ENCODE measurements at places on chromosomes 1 and 21. TPM values are rescaled to one million over a fixed set of nuclear protein-coding genes. Genes with fewer than 3 reads are reported as not detected.

GRCh38 chr1:18962121-18962721, 5.7 kb upstream of the IFFO2 start:
- H3K4me3 ChIP-seq: no peak overlapping the region
- H3K4me1 ChIP-seq: peaks cover 15% of the 10 kb centered on the region
- no peak overlapping the region for H3K27ac ChIP-seq
- DNase-seq: no peak

- H3K4me1 ChIP-seq: no peaks in the 10 kb centered on the region
- DNase-seq: no peak
- H3K4me3 ChIP-seq: no peak overlapping the region
- no peaks in the 10 kb centered on the region for H3K36me3 ChIP-seq
- H3K27me3 ChIP-seq: no peaks in the 10 kb centered on the region
Measured at GRCh38 chr1:69747207-69747606, 179.5 kb downstream of the LRRC7 start.

GRCh38 chr1:224784265-224785039, 145.0 kb upstream of the DNAH14 start:
- H3K4me1 ChIP-seq: no peaks in the 10 kb centered on the region
- no peak overlapping the region for H3K4me3 ChIP-seq
- H3K27ac ChIP-seq: no peak overlapping the region
- H3K27me3 ChIP-seq: no peaks in the 10 kb centered on the region

GRCh38 chr1:58883037-58883887, 99.4 kb upstream of the JUN start:
- H3K27ac ChIP-seq: no peak overlapping the region
- H3K36me3 ChIP-seq: no peaks in the 10 kb centered on the region
- no peak for DNase-seq
- H3K27me3 ChIP-seq: no peaks in the 10 kb centered on the region
- no peak overlapping the region for H3K4me3 ChIP-seq

DNA sequence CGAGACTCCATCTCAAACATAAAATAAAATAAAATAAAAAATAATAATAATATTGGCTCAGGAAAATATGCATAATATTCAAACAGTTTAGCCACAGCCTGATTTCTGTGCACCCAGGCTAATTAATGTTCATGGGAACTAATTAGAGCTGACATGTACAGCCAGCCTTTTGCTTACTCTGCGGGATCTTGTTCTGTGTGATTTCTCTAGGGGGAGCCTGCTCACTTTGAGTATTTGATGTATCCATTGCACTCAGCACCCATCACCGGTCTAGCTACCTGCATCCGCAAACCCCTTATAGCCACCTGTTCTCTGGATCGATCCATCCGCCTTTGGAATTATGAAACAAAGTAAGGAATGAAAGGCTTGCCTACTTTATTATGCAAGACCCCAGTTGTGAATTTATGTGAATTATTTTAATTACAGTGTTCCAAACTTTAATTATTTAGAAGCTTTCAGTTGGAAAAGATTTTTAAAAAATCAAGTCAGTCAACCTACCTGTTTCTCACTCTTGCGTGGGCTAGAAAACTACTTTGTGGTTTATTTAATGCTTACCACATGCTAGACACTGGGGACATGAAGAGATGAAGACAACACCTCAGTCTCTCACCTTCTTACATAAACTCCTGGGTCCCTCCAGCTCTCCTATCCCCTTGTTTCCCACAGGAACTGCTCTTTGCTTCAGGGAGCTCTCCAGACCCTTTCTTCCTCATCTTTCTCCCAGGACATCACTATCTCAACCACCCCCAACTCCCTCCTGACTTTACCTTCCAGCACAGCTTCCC, 25.4 kb downstream of the CFAP57 start:
- H3K27ac ChIP-seq: no peak overlapping the region
- H3K27me3 ChIP-seq: no peaks in the 10 kb centered on the region
- no peak overlapping the region for H3K4me3 ChIP-seq
- H3K4me1 ChIP-seq: no peaks in the 10 kb centered on the region
- no peaks in the 10 kb centered on the region for H3K36me3 ChIP-seq

DNA sequence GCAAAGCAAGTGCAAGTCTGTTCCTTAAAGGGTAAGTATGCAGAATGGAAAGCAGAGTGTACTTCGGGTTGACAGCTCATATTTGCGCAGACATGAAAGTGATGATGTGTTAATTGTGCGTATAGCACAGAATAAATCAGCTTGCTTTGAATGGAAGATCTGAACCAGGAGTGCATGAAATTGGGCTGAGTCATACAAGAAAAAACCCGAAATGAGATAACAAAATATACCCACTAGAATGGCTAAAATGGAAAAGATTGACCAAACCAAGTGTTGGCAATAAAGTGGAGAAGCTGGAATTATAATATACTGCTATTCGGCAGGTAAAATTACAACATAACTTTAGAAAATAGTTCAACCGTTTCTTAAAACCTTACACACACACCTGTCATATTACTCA, 28.5 kb downstream of the CR1L start:
- no peak overlapping the region for H3K27ac ChIP-seq
- DNase-seq: no peak
- no peaks in the 10 kb centered on the region for H3K36me3 ChIP-seq
- H3K4me3 ChIP-seq: no peak overlapping the region
- H3K27me3 ChIP-seq: no peaks in the 10 kb centered on the region
- no peaks in the 10 kb centered on the region for H3K4me1 ChIP-seq

GRCh38 chr1:163896001-163896400, 574.2 kb downstream of the NUF2 start:
- H3K27me3 ChIP-seq: no peaks in the 10 kb centered on the region
- DNase-seq: no peak
- no peaks in the 10 kb centered on the region for H3K4me1 ChIP-seq
- H3K36me3 ChIP-seq: no peaks in the 10 kb centered on the region

- DNase-seq: no peak
- H3K4me1 ChIP-seq: no peaks in the 10 kb centered on the region
- H3K27me3 ChIP-seq: no peaks in the 10 kb centered on the region
- H3K4me3 ChIP-seq: no peak overlapping the region
- no peak overlapping the region for H3K27ac ChIP-seq
Measured at GRCh38 chr1:164605254-164606091, 46.5 kb downstream of the PBX1 start.

GRCh38 chr1:177945943-177946650, 23.8 kb downstream of the SEC16B start:
- no peak overlapping the region for H3K4me3 ChIP-seq
- no peak overlapping the region for H3K27ac ChIP-seq
- H3K27me3 ChIP-seq: no peaks in the 10 kb centered on the region
- no peak for DNase-seq

The KAZN gene
- total RNA-seq: 0.66 TPM

The ITGB2 gene
- 877 TPM for total RNA-seq

The UHMK1 gene
- 65.4 TPM for total RNA-seq

The KIRREL1 gene
- not detected for total RNA-seq

The CD53 gene
- total RNA-seq: 400 TPM

The SNX7 gene
- 1.3 TPM for total RNA-seq

Data from naive thymus-derived CD4-positive, alpha-beta T cell (primary cell).